ENCODE measurements at places on chromosomes 11 and 22.

DNA sequence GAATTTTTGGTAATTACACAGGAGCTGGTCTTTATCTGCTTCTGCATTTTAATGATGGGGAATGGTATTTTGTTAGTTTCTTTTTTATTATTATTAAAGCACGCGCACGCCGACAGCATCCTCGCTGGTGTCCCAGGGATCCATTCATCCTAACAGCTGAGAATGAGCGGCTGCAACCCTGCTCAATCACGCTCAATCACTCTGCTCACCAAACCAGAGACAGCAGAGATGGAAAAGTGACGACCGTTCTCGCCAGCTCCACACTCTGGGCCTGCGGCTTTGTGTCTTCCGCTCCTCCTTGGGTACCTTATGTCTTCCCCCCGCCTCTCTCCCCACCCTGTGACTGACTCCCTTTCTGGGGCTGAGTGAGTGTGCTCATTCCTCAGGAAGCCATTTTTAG, 84.5 kb downstream of the DSCAML1 start:
- DNase-seq, result no peak

DNA sequence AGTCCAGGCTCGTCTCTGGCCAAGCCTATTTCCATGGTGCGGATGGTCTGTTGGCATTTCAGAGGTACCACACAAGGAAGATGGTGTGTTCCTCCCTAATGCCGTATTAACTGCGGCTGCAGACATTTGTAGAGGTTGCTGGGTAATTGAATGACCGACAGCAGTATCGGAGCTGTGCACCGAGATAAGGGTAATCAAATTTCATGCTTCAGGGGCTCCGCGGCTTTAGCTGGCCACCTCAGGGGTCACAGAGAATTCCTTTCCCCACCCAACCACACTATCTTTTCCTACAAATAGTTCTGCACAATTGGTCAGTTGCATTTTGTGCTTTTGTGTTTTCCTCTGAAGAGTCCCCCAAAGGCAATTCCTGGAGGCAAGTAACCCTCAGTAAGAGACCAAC, 297.4 kb downstream of the OPCML start:
- DNase-seq, result no peak

- DNase-seq, result no peak
Measured at GRCh38 chr11:3939651-3940190, 84.3 kb downstream of the STIM1 start.

DNA sequence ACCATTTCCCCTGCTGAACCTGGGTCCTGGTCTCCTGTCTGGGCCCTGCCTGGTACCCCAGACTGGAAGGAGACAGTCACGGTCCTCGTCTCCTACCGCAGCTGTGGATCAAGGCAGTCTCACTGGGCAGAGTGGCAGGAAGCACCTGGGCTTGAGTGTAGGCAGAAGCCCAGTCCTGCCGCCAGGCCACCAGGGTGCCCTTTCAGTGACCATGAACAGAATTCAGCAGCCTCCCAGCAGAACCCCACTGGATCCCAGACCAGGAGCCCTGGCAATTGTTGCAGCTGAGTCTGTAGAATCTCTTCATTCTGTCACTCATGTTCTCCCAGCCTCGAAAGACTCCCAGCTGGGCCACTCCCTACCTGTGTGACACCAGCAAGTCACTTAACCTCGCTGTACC, 25.5 kb upstream of the CREB3L1 start:
- DNase-seq, result no peak

DNA sequence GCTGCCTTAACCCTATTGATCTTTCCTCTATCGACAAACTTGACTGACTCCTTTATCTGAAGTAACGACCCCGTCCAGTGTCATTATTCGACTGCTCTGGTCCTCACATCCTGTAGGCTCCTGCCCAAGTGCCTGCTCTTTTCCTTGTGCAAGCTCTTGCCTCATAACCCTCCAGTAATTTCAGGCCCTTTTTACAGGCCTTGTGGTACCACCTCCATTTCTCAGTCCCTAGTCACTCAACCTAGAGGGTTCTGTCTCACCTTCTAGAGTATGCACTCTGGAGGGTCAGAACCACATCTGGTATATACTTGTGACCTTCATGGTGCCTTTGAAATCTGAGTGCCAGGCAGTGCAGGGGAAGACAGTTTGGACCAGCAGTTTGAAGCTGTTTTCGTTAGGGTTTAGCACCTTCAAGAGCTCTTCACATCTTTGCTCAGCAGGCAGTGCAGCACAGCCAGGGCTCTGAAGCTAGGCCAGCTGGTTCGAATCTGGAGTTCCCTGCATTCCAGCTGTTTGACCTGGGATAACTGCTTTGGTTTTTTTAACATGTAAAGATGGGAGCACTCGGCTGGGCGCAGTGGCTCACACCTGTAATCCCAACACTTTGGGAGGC, 11.2 kb downstream of the SNRPD3 start:
- DNase-seq, result no peak

DNA sequence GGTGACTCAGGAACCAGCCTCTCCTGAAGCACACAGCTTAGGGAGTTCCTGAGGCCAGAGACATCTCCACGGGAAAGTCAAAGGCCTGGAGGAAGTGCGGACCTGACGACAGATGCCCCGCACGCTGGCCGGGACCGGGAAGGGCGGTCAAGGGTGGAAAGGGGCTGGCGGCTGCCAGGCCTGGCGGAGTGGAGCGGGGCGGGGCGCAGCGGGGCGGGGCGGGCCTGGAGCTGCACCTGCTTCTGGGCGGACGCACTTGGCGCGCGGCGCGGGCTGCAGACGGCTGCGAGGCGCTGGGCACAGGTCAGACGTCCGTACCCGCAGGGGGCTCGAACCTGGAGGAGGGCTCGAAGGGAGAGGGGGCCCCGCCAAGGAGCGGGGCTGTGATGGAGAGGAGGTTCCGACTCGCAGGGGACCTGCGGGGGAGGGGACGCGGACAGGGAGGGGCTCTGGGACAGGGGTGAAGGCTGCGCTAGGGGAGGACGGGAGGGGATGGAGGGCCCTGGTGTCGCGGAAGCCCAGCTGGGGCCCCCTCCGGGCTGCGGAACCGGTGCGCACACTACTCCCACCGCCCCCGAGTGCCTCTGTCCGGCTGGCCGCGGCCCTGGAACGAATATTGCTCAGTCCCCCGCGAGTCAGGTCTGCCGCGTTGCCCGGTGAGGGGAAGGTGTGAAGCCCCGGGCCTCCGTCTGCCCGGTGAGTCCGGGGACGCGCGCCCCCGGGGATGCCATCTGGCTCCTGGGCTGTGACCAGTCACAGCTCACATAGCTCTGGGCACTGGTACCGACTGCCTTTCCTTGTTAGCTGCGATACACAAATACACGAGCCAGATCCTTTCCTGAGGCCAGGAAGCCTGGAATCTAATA, at the start of gene TMEM45B:
TSS of gene TMEM45B (plus strand) at position 253 of the 866 bp plus-strand sequence. CDS start 36,635 bp downstream, outside the sequence.
- peak; percentile 32 for DNase-seq
